ENCODE measurements at places on chromosomes 5 and 9.
A peak's percentile ranks its signal among the peaks of the same experiment; 100 is the strongest.

DNA sequence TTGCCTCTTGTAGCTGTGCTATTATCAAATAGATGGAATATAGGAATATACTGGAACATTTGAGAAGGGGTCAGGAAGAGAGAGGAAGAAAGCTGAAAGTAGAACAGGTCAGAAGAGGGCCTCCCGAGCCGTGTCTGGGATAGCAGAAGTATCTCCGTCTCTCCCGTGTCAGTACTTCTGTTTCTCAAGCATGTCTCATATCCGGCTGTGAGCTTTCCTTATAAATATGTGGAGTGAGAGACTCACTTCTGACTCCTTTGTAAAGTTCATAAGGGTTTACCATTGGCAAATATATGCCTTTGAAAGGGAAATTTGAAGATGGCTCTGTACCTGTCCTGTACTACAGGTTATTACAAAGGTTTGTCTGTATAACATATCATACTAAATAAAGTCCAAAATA lies 50.3 kb downstream of the MOCS2 start:
- DNase-seq: no peak

DNA sequence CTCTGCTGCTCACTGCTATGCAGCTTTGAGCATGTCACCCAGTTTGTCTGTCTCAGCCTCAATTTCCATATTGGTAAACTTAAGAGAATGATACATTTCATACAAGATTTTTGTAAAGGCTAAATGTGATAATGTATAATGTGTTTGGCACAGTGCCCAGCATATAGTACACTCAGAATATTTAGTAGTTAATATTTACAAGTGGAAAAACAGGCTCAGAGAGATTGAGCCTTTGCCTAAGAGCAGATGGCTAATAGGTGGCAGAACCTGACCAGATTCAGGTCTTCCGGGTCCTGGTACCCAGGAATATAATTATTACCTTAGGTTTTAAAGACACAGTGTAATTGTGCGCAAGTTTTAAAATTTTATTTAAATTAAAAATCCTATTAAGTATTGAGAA lies 46.8 kb upstream of the KIAA1958 start:
- DNase-seq: no peak

GRCh38 chr5:53434541-53434940 lies 45.9 kb upstream of the FST start:
- DNase-seq: no peak

DNA sequence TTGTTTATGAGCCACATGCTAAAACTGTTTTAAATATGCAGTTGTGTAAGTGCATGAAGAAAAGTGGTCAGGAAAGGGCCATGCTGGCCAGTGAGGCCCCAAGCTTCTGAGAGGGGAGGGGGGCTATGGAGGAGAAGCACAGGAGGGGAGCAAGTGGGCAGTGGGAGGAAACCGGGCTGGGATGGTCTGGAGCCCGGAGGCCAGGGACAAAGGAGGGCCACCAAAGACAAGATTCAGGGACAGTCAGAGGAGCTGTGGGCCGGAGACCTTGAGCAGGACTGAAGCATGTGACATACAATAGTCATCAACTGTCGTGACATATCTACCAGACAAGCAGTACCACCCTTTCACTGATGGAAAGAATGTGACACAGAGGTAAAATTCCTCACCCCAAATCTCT lies 333.2 kb upstream of the IRX1 start:
- no peak for DNase-seq

DNA sequence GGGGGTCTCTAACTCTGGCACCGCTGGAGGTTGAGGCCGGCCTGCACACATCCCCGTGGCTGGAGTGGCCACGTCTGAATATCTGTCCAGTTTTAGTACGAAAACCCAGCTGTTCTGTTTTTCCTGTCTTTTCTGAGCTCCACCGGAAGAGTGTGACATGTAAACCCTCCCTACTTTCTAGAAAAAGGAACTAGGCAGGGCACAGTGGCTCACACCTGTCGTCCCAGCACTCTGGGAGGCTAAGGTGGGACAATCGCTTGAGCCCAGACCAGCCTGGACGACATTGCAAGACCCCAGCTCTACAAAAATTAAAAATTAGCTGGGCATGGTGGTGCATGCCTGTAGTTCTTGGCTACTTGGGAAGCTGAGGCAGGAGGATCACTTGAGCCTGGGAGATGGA lies 8.2 kb upstream of the PHYKPL start:
- DNase-seq: no peak

DNA sequence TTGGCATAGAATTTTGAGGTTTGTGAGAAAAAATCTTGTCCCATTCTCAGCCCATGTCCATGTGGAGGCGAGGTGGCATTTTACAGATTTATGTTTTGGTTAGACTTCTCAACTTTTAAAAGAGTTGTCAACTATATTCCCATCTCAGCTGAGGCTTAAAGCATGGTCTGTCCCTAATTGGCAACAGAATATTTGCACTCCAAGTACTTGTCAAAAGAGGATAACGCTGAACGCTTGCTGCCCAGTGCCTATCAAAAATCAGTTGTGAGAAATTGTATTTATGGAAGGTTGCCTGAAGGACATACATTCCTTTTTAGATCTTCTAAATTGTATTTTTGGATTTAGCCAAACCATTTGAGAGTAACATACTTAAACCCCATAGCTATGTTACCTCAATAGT lies 202.0 kb downstream of the SLF1 start:
- DNase-seq: no peak

DNA sequence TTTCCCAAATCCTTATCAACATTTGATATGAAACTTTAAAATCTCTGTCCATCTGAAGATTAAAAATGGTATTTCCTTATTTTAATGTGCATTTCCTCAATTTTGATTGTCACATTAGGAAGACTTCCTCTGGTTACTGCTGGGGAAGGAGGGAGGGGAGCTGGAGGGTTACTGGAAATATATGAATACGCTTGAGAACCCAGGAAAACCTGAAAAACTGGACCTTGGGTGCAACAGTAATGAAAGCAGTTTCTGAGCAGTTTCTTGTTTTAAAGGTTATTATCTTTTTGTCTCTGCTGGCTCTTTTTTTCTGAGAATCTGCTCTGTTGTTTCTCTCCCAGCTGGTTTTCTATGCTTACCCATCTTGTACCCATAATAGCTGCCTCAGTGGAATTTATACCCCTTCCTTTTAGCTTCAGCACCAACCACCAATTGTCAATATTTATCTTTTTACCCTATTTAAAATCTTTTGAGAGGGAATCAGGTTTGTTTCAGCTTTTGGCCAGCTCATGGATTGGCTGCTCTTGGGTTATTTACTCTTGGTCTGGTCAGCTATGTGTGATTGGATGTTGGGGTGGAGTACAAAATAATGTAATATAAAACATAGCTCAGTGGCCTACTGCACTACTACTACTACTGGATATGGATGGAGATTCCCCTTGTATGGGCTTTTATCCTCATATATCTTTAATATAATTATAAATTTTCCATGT lies 67.4 kb downstream of the UNC13B start:
- DNase-seq: no peak

DNA sequence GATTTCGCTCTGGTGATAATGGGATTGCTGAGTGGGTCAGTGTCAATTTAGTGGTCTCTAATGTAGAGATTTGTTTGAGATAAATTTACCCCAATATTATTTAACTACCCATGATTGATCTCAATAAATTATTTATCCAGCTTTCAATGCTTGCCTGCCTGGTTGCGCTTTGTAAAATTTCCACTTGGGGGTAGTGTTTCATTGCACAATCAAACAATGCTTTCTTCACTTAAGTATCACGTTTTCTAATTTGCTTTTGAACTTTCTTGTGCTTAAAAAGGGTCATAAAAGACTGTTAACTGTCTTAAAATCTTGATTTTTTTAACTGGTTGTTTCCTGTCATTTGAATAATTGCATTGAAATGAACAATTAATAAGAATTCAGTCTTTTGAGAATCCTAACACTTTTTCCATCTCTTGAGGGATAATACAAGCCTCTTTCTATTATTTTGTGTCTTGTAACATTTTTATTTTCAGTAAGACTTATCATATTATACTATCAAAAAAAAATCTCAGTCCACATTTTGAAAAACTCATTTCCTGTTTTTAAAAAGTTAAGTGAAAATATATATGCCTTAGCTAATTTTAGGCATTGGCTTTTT lies 18.7 kb downstream of the HSD17B4 start:
- no peak for DNase-seq

DNA sequence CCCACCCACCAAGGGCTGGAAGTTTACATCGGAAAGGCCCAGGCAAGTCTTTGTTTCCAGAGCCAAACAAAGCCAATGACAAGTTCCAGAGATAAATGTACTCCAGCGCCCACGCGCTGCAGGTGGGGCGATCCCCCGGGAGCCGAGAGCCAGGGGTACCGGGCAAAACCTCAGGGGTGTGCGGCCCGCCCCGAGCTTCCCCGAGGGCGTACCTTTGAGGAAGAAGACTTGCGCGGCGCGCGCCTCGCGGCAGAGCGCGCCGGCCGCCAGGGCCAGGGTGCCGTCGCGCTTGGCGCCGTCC lies 671 bp downstream of the DUSP1 start:
- DNase-seq: peak; percentile 54

- no peak for DNase-seq
Measured at GRCh38 chr9:87276327-87276841, 221.3 kb upstream of the DAPK1 start.

DNA sequence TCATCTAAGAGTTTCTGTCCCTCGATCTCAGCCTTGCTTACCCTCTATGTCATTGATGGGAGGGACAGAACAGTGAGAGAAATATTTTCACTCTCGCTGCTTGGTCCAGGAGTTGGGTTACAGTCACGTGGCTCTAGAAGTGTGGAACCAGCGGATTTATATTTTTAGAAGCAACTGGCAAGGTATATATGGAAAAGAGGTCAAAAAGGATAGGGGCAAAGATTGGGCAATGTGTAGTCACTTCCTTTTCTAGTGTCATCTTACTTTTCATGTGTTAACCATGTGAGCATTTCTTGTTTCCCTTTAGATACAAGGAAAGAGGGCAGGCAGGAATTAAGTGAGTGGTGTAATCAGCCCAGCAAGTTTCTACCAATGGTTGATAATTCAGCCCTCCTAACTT lies 111.5 kb upstream of the ZNF366 start:
- DNase-seq: no peak

- no peak for DNase-seq
Measured at GRCh38 chr9:122268041-122268814, 3.5 kb downstream of the MRRF start.

- peak; percentile 88 for DNase-seq
Measured at GRCh38 chr9:128244837-128245231, 31.0 kb downstream of the GOLGA2 start.

DNA sequence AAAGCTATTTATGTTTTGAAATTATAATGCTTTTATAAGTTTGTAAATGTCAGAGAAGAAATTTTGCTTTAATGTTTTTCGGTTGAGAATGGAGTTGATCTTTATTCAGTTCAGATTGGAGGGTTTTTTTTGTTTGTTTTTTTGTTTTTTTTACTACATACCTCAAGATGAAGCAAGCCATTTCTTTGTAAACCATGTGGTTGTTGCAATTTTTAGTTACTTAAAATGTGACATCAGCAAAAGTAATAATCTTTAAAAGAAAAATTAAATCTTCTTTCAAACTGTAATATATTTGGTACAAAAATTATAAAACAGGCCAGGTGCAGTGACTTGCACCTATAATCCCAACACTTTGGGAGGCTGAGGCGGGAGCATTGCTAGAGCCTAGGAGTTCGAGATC lies 102.6 kb downstream of the CDC42SE2 start:
- no peak for DNase-seq

- no peak for DNase-seq
Measured at GRCh38 chr9:73020877-73021276, 68.0 kb upstream of the ALDH1A1 start.

GRCh38 chr9:71901695-71902597 lies 9.0 kb downstream of the ABHD17B start:
- no peak for DNase-seq

- no peak for DNase-seq
Measured at GRCh38 chr5:56851258-56851941, 36.1 kb downstream of the MAP3K1 start.

GRCh38 chr5:169037466-169037865 lies 263.5 kb downstream of the SLIT3 start:
- DNase-seq: no peak

DNA sequence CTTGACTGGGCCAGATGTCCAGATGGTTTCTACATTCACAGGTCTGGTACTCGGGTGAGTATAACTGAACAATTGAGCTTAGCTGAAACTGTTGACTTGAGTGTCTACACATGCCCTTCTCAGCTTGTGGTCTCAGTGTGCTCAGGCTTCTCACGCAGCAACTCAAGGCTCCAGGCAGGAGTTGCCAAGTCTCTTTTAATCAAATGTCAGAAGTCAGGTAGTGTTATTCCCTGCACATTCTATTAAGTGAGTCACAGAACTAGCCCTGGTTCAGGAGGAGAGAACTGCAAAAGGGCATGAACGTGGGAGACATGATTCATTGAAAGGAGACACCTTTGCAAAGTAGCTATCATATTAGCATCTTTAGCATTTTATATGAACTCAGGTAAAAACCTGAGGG lies 199.3 kb upstream of the ACTBL2 start:
- DNase-seq: no peak

DNA sequence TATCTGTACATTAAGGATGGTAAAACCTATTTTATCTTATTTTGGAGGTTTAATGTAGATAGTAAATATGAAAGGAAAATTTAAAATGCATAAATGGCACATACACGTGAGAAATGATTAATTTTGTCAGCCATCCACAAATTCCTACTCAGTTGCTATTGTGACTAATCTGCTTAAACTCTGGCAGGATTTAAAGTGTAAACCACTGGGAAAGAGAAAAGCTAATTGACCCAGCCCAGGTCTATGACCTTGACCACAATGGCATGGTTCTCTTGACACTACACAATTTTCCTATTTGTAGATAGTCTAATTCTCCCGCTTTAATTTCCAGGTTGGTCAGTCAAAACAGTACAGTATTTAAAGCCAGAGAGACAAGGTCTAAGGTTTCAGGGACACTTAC lies 459.0 kb upstream of the KLF4 start:
- DNase-seq: no peak

- no peak for DNase-seq
Measured at GRCh38 chr5:16245956-16246355, 66.4 kb upstream of the MARCHF11 start.

- no peak for DNase-seq
Measured at GRCh38 chr9:69905851-69906250, 85.2 kb downstream of the CFAP95 start.

DNA sequence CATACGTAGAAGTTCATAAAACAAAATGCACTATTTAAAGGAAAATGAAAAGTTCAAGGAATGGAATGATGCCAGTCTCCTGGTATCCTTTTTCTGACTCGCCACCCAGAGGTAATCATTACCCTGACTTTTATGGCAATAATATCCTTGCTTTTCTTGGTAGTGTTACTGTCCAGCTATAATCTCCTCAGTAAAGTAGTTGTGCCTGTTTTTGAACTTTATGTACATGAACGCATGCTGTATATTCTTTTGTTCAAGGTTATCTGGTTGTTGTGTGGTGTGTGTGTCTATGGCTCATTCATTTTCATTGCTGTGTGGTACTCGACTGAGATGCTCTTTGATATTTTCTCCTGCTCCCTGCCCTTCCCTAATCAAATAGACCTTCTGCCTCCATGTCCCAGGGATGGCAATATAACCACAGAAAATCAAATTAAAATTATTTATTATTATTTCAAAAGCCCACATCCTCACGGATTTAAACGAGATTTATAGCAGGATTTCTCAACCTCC lies 29.2 kb upstream of the FBP1 start:
- DNase-seq: no peak

GRCh38 chr9:125747053-125747764 lies at the start of gene PBX3:
TSS of gene PBX3 (plus strand) at chr9:125747373.
- peak; percentile 53 for DNase-seq

- DNase-seq: no peak
Measured at GRCh38 chr5:34523387-34523726, 132.8 kb upstream of the RAI14 start.

GRCh38 chr5:38515092-38515491 lies 41.4 kb downstream of the LIFR start:
- no peak for DNase-seq
